ENCODE measurements at places on chromosomes 5 and 9.

DNA sequence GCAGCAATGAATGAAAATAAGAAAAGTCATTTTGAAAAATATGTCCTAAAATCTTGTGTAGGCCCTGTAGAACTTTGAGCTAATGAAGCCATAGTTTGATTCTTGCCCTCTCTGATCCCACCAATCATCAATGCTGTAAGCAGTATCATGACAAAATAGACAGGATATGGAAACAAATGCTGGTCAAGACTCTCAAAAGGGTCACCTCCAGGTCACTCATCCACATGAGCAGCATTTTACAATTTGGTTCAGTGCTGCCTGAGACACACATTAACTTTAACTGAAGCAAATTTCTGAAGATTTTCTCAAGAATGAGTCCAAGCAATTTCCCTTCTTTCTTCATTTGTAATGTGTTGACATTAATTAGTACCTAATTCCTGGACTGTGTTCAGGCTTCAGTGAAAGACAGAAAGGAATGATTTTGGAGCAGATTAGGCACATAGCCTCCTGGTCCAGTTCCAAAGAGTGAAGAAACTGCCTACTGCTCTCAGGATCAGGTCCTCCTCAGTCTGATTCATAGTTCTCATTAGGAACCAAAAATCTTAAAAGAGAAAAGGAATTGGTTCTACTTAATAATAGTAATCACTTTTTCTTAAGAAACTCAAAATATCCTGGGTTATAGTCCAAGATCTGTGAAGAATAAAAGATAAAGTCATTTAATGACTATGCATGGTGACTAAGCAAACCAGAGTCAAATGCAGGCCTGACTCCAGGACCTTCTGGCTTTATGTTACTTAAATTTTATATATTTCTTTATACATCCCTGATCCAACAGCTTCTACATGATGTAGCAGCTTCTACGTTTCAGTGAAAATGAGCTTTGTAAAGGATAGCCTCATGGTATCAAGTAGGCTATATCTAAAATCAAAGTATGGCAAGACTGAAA lies 192.1 kb upstream of the RGMB start:
- no peak for DNase-seq

- DNase-seq: no peak
These were observed 5.4 kb downstream of the ELL2 start for GRCh38 chr5:95956021-95956899.

- DNase-seq: no peak
These were observed 130.6 kb downstream of the KCNIP1 start for GRCh38 chr5:170634256-170634990.

- no peak for DNase-seq
These were observed 4.6 kb downstream of the VCAN start for GRCh38 chr5:83475935-83476814.

DNA sequence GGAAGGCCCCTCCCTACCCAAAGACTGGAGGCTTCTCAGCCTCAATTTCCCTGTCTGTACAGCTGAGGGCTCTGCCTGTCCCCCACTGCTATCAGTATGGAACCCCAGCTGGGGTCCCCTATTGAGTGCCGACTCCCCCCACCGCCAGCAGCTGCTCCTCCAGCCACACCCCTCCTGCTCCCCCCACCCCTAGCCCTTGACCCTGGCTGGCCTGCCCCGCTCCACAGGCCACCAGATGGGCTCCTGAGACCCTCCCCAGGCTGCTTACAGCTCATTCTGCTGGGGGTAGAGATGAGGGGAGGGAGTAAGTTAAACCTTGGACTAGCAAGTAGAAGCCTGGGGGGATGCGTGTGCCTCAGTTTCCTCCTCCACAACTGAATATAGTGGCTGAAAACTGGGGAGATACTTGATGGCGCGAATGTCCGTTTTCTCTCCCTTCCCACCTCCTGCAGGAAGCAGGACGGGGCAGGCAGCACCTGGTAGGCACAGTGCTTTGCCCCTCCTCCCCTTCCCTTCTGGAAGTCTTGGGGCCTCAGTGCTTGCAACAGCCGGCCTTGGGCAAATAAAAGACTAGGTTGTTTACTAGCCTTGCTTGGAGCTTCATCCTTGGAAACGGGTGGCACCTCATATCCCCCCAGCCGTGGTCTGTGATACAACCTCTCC lies 19.1 kb downstream of the URM1 start:
- no peak for DNase-seq

- no peak for DNase-seq
These were observed 111.5 kb downstream of the PAX5 start for GRCh38 chr9:36922548-36922947.

- DNase-seq: no peak
These were observed 599.3 kb downstream of the CDH9 start for GRCh38 chr5:26439121-26439520.

GRCh38 chr5:149852641-149853330 lies 91.8 kb downstream of the PDE6A start:
- DNase-seq: no peak

DNA sequence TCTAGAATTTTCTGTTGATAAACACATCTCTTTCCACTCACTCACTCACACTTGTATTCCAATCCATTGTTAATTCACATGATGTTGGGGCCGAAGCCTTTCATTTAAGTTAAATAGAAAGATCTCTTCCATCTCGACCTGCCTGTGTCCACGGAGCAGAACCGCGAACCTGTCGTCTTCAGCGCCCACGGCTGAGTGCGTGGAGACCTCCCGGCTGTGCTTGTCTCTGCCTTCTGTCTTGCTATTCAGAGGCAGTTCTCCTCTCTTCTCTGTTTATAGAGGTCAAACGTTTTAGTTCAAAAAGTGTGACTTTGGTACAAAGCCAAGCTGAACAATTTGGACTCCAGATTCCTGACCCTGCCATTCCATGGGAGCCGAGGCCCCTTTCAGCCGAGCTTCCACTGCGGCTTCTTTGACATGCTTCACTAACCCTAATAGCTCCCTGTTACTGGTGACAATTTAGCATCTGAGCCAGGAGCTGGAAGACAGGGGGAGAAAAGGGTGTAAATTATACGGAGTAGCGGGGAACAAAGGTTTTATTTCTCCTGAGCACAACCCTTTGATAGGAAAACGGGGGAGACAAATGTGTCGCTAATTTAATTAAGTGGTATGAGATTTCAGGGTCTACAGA lies 314.4 kb upstream of the IRX4 start:
- no peak for DNase-seq

DNA sequence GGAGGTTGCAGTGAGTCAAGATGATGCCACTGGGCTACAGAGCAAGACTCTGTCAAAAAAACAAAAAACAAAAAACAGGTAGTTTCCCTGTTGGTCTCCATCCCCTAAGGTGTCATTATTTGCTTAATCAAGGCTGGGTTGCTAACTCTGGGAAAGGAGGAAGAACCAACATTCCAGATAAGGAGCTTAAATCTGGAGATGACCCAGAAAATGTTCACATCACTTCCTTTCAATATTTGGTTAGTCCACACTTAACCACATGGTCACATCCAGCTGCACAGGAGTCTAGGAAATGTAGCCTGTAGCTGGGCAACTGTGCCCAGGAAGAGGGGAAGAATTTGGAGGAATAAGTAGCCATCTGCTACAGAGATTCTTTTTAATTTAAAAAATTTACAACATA lies 25.9 kb upstream of the MEGF9 start:
- DNase-seq: no peak

DNA sequence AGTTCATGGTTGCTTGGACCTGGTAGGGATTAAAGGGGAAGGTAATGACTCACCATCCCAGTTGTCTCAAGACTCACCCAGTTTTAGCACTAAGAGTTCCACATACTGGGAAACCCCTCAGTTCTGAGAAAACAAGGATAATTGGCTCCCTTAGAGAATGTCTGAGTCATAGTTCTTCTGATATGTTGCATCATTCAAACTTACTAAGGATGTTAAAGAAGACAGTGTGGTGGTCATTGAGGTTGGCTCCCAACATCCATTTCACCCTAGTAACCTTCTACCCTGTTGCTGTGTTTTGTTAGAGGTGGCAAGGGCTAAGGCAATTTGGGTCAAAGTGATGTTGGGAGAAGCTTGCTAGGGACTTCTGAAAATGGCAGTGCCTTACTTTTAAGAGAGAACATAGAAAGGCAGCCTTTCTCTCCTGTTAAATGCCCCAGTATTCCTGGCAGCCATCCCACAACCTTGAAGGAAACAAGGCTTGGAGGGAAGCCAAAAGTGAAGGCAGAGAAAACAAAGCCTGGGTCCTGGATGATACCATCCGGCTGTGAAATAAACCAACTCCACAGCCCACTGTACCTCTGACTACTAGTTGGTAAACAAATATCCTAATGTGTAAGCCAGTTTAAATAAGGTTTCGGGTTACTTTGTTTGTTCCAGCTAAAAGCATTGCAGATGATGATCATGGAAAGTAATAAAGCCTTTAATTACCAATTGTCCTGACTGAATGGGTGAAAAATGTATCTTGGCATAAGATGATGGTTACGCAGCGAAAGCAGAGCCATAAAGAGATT lies 80.4 kb upstream of the ADAMTSL1 start:
- no peak for DNase-seq

DNA sequence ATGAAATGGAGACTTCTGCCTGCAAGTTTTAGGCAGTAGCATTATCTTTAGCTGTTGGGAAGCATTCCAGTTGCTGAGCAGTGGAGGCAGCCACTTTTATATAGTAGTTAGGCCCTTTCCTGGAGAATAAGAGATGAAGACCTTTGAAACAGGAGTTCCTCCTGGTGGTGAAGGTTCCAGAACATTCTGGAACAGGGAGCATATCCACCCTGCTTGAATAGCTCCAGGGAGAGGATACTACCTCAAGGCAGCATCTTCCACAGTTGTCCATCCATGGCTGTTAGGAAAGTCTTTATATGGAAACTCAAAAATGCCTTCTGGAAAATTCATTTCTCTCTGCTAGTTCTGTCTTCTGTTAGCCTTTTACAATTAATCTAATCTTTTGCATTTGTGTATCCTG lies 3.0 kb downstream of the ASPN start:
- DNase-seq: no peak

DNA sequence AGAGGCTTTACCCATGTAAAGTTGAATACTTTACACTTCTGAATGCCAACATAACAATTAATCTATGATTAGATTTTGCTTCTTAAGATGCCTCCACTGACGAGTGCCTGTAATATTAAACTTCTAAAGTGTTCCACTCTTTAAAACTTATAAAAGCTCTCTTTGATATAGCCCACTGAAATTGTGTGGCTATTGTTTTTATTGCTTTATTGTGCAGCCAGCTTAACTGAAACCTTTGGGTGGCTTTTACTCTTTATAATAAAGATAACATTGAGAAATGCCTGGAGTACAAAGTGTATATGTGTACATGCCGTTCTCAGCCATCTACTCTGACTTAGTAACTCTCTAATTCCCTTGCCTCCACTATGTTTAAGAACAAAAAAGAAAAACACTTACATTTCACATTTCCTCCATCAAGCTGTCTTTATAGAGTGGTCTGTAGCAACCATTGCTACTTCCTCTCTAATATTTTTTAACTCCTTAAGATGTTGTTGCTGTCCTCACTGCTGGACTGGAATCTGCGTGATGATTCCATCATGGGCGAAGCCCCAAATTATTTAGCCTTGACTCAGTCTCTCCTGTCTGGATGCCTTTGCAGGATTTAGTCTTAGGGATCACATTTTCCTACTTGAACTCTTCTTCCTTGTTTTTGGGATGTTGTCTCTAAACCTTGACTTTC lies 9.1 kb downstream of the PIK3R1 start:
- DNase-seq: no peak

GRCh38 chr5:170388818-170389549 lies at the start of gene KCNMB1:
TSS of gene KCNMB1 (minus strand) at chr5:170389367. CDS start at chr5:170385447, 3,920 bp downstream.
- DNase-seq: no peak

- DNase-seq: no peak
These were observed 626.4 kb upstream of the SEMA6A start for GRCh38 chr5:117201001-117201400.

DNA sequence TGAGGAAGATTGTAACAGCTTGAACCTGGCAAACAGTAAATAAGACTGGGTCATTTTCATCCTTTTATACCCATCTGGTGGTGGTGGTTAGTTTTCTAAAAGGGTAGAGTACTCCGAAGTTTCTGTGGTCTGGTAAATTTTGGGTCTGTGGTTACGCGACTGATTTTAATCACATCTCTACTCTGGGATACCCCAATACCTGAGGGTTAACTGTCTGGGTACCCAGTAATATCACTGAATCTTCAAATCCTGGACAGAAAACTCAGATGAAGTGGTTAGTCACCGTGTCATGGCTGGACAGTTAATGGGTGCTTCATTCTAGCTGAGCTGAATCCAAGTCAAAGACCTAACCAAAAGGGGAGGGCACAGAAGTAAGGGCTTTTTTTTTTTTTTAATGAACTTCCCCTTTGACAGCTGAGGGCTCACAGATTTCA lies 474.2 kb downstream of the GADD45G start:
- DNase-seq: no peak

DNA sequence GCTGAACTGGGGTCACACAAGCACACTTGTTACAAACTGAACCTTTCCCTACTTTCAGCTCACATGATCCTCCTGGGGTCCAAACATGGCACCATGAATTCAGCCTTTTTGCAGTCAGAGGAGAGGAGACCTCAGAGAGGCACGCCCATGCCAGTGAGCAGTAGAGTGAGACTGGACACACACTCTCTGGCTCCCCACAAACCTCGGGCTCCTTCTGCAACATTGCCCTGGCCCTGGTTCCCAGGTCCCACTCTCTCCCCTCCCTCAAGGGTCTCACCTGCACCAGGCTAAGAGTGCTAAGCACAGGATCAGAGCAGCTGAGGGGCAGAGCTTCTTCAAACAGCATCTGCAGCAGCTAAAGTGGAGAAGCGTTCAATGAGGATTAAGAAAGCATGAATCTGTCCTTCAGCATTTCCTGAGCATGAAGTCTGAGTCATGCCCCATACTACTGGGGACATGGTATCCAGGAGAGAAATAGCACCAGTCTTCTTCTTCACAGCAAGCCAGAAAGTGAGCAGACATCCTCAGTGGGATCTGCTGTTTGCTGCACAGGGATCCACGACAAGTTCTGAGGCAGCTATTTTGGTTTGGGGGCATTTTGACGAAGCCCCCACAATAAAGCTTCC lies 27.2 kb downstream of the SLC35A4 start:
- DNase-seq: no peak

GRCh38 chr9:93392974-93393373 lies 58.5 kb upstream of the FAM120A start:
- no peak for DNase-seq

- no peak for DNase-seq
These were observed 118.8 kb upstream of the RPS23 start for GRCh38 chr5:82396871-82397514.

DNA sequence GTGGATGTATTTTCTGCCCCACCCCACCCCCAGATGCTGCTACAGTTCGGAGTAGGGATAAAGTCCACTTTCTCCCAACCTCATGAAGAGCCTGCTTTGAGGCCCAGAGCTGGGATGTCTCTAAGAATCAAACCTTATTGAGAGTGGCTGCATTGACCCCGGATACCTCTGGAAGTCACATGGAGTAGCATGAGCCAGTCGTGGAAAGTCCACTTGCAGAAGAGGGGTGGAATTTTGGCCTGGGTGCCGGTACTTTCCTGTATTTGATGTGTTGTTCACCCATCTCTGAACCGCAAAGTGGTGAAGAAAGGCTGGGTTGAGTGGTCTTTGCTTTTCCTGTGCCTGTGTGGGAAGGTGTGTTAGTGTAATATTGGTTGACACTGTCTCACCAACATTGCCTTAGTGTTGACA lies 3.7 kb downstream of the OTULIN start:
- DNase-seq: no peak

- no peak for DNase-seq
These were observed 44.2 kb upstream of the CFAP157 start for GRCh38 chr9:127662617-127663016.

Measured in stimulated activated CD8-positive, alpha-beta memory T cell treated with anti-CD3 and anti-CD28 coated beads, Interleukin-4, amount 100 ng/mL, for 1 hour (primary cell).